IMR-90 (cell line): ENCODE measurements at places on chromosomes 2 and 18. TPM values are rescaled to one million over a fixed set of nuclear protein-coding genes. Genes with fewer than 3 reads are reported as not detected.
A peak's percentile ranks its signal among the peaks of the same experiment; 100 is the strongest.

- DNase-seq: no peak
Observed at GRCh38 chr2:134120406-134120732, 133.5 kb upstream of the MGAT5 start.

Gene LRRC30
- total RNA-seq: not detected in 2 replicates

DNA sequence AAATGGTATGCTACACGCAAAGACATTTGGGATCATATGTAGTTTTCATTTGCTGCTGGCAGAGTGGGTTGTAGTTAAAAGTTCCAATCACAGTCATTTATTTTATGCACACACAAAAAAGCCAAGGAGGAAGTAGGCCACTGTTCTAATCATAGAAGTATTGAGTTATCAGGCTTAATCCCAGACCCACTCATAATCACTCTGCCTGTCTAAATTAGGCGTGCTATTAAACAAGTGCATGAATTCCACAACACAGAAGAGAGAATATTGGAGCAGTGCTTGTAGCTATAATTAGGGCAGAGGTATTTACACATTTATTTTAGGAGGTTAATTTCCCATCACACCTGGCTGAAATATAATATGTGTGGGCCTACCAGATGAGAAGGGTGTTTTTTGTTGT, 65.7 kb upstream of the FIGN start:
- no peak for DNase-seq

DNA sequence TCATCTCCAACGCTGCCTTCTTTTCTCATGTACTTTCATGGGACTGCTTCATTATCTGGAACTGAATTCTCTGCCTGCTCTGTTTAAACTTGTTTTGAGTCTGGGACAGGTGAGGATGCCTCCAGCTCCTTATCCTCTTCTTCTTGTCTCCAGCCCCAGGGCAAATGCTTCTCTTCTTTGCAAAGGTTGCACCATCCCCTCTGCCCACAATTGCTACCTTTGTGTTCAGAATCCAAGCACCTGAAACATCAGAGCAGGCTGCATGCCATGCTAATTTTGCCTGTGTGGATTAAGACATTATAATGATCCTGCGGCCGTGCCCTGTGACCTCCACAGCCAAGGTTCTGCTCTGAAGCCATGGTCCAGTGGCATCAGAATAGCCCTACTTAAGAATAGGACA, 309.5 kb downstream of the EPHA4 start:
- DNase-seq: no peak

DNA sequence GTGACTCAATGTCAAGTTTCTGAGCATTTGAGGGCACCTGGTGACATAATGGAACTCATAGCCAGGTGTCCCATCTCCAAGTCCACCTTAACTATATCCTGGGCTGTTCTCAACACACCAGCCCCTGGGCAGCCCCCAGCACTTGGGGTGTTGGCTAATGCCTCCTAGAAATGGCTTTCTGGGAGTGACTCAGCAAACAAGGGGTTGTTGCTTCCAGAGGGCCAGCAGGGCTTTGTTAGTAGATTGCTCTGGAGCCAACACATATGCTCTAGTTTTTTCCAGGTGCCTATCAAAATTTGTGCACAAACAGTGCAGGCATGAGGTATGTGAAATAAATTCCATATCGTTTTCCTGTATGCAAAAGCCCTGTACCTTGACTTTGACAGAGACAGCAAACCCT, 448.4 kb downstream of the SLC4A3 start:
- no peak for DNase-seq

Gene SRD5A2
- total RNA-seq: not detected in 2 replicates

Gene LGALSL
- total RNA-seq: 1.7 and 2.9 TPM in 2 replicates

- DNase-seq: no peak
Observed at GRCh38 chr2:172007372-172007771, 7.6 kb downstream of the METAP1D start.

GRCh38 chr2:120447127-120447785, 101.3 kb downstream of the INHBB start:
- DNase-seq: no peak

- DNase-seq: no peak
Observed at GRCh38 chr18:57869221-57869620, 66.1 kb upstream of the ATP8B1 start.

- no peak for DNase-seq
Observed at GRCh38 chr18:35711227-35711626, 129.7 kb downstream of the GALNT1 start.

- no peak for DNase-seq
Observed at GRCh38 chr2:55176094-55176415, 56.0 kb downstream of the CLHC1 start.

- DNase-seq: no peak
Observed at GRCh38 chr2:183195998-183196409, 71.8 kb downstream of the NUP35 start.

DNA sequence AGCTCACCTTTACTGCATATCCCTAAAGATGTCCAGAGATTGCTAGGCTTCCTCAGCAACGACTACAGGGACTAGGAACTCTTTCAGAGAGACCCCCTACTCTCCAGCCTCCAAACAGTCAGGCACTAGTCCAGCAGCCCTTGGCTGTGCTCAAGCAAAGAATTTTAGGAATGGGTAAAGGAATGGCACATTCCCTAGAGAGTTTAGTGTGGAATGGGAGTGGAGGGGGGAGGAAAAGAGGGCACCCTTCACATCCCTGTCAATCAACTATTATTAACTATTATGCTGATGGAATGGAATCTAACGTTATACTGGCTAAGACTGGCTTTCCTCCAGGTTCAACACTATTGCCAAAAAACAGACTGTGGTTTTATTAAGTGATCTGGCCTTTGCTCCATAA, 64.8 kb downstream of the IKZF2 start:
- no peak for DNase-seq

GRCh38 chr2:12430407-12431133, 286.2 kb upstream of the TRIB2 start:
- peak; percentile 61 for DNase-seq

DNA sequence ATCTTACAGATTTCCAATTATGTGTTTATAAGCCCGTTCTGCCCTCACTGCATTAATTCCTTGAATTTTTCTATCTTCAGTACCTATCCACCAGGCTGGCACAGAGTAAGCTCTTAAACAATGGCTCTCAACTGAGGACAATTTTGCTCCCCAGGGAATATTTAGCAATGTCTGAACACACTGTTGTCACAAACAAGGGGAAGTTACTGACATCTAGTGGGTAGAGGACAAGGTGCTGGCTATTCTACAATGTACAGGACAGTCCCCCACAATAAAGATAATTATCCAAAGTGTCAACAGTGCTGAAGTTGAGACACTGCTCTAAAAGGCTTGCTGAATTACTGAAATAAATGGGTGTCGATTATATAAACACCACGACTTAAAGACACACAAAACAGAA, 5.0 kb downstream of the NDUFS1 start:
- no peak for DNase-seq

- DNase-seq: no peak
Observed at GRCh38 chr2:117519721-117520120, 294.8 kb upstream of the DDX18 start.

DNA sequence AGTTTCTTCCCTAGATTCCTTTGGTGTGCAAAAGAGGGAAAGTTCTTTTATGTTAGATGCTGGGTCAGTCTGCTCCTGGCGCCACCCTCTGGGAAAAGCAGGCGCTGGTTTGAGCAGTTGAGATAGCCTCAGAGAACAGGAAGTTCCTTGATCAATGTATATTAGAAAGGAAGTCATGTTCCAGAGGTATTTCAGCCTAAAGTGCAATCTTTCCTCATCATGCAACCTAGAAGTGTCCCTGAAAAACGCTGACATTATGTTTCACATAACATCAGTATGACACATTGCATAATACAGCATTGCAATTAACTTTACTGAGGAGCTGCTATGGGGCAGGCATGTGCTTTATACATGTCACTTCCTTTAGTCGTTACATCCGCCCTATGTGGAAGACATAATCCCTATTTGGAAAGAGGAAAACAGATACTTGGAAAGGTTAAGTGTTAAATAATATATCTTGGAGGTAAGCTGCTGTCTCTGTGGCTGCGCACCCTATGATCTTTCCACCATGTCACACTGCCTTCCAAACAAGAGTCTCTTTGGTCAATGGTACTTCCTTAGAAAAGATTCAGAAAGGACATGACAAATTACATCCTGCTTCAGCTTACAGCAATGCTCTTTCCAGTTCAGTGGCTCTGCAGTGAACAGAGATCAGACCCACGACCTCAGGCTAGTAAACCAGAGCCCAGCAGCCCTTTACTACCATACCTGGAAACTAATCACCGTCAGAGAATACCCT, 369.7 kb downstream of the RAD51AP2 start:
- no peak for DNase-seq

- DNase-seq: peak; percentile 88
Observed at GRCh38 chr2:23426263-23426905, 41.4 kb downstream of the KLHL29 start.

Gene DAW1
- total RNA-seq: 1.4 TPM in 2 replicates

DNA sequence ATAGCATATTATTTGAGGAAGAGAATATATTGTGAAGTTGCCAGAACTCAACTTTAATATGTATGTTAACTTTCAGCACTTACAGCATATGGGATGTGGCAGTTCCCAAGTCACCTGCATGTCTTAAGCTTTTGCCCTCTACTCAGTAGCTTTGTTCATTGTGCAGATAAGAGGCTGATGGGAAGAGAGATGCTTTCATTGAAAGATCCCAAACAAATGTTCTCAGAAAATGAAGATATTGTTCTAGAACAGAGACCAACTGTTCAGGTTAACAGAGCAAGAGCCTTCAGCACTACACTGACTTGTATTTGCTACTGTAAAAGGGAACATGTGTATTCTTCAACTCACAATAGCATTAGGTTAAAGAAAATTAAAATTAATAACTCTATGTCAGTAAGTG, 28.1 kb downstream of the GAREM1 start:
- no peak for DNase-seq
